ENCODE measurements at places on chromosomes 12 and 14.

DNA sequence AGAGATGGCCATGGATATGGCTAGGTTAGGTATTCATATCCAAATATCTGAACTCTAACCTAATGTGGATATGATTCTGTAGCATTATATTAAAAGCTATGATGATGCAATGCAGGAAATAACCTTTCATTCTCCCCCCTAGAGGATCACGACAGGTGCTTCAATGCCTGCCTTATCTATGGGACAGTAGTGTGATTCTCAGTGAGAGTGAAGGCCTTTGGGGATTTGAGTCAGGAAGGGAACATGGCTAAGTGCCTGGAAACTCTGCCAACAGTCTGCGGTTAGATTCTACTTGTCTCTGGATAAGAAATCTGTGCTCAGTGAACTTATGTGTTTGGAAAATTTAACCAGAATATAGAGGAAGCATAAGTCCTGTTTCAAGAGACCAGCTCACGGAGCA lies 81.8 kb downstream of the SLC38A1 start:
- DNase-seq, result no peak

GRCh38 chr12:77442633-77443032 lies 377.3 kb upstream of the E2F7 start:
- no peak for DNase-seq

- DNase-seq, result no peak
Observed at GRCh38 chr12:42284876-42285275, 41.0 kb downstream of the ZCRB1 start.

DNA sequence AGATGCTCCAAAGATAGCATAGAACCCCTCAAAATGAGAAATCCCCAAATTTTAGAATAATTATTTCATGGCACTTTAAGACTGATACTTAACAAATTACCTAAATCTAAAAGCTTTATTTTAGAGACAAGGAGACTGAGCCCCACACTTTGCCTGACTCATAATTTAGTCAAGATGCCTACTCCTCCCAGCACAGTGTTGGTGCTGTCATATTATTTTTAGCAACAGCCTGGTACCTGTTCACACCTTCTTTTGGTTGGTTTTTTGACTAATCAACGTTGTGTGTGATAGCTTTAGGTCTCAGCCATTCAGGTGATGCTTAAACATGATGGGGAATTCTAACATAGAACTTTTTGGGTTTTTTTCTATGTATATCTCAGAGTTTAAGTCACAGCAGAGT lies 120.2 kb downstream of the SEC23A start:
- DNase-seq, result no peak

DNA sequence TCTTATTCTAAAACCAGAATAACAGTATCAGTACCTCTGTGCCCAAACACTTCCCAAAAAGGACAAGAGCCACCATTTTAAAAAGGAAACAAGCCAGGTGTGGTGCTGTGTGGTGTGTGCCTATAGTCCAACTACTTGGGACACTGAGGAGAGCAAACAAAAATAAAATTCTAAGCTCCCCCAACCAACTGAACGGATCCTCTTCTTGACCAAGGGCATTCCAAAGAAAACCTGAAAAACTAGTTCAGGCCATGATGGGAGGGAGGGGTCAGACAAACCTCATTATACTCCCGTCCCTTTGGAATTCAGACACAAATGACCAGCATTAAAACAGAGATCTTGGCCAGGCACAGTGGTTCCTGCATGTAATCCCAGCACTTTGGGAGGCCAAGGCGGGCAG lies 20.5 kb downstream of the SLC11A2 start:
- DNase-seq, result no peak

DNA sequence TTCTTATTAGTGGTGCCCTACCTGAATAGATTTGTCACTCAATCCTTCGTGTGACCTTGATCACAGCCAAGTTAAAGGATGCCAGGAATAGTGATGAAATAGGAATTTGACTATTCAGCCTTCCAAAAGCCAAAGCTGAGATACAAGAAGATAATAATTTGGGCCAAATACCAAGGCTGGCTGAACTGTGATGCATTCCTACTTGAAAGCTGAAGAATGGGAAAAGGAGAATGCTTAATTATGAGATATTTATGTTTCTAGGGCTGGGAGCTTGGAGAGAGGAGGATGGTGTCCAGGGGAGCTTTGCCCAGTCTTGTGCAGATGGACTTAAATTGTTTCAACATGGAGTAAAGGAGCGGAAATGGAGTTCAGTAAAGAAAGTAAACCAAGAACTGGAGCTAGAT lies 5.2 kb downstream of the RNASE7 start:
- DNase-seq, result no peak

DNA sequence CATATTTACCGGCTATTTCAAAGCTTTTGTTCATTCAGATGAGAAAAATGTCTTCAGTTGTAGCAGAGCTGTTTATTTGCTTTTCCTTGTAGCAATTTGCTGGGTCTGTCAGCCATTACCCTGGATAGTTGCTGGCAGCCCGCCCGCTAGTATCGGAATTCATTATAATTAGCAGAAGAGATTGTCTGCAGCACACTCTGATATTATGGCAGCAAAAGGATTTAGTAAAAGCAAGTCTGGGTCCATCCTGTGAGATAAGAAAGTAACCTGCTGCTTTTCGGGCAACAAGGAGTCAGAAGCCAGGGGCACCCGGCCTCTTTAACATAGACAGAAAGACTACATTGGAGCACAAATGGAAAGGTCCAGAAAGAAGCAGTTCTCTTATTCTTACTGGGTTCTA lies 6.1 kb upstream of the SLC35E3 start:
- DNase-seq, result no peak

GRCh38 chr12:47328831-47329545 lies 249.2 kb upstream of the AMIGO2 start:
- no peak for DNase-seq

DNA sequence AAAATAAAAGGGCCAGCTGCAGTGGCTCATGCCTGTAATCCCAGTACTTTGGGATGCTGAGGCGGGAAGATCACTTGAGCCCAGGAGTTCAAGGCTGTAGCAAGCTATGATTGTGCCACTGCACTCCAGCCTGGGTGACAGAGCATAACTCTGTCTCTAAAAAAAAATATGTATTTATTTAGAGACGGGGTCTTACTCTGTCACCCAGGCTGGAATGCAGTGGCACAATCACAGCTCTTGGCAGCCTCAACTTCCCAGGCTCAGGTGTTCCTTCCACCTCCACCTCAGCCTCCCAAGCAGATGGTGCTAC lies 179.3 kb upstream of the ATF7IP start:
- DNase-seq, result no peak

DNA sequence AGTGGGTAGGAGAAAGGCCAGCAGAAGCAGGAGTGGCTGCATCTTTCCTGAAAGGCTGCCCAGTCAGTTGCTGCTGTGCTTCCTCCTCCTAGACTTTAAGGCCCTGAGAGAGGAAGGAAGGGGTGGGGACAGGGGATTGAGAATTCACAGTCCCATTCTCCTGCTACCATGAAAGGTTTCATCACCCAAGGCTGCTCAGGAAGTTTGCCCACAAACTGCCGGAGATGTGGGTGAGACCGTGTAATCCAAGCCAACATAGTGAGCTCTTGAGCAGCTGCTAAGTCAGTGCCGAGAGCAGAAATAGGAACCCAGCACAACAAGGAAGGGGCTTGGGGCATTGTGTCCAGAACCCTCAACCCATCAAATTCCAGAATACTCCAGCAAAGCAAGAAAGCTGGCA lies at the start of gene CTSG:
Gene CTSG (minus strand): TSS at position 69 of the 400 bp plus-strand sequence. CDS start 27 bp downstream, at position 42.
- DNase-seq, result no peak

GRCh38 chr12:47812797-47813510 lies 6.7 kb downstream of the HDAC7 start:
- DNase-seq, result peak; percentile 85

- DNase-seq, result no peak
Observed at GRCh38 chr14:24506443-24506842, 1.6 kb downstream of the CMA1 start.

DNA sequence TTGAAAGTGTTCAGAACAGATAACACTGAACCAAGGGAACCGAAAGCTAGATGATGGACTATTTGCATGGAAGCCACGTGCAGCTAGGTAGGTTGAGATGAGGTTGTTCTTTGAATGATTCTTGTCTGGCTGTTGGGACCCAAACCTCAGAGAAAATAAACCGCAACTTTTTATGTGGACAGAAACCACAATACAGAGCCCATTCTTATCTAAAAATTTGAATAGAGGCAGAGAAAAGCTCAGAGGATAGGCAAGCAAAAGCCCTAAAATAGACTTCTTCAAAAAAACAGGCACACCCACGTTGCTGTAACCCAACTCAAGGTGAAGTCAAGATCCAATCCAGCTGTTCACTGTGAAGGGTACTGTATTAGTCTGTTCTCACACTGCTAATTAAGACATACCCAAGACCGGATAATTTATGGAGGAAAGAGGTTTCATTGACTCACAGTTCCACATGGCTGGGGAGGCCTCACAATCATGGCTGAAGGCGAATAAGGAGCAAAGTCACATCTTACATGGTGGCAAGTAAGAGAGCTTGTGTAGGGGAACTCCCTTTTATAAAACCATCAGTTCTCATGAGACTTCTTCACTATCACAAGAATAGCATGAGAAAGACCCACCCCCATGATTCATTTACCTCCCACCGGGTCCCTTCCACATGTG lies 353.8 kb downstream of the AACS start:
- no peak for DNase-seq

DNA sequence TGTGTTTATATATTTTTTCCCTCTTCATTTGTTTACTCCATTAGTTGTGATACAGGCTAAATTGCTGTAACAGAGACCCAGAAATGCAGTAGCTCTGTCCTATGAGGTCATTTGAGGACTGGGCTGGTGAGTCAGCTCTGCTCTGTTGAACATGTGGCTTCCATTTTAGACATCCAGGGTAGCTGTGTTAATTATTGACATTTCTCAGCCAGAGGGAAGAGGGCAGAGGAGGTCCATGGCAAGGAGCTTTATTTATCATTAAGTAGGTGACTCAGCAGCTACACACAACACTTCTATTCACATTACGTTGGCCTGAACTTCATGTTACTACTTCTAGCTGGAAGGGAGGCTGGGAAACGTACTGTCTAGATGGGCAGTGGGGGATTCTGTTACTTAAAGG lies 85.4 kb downstream of the PTCSC3 start:
- no peak for DNase-seq

DNA sequence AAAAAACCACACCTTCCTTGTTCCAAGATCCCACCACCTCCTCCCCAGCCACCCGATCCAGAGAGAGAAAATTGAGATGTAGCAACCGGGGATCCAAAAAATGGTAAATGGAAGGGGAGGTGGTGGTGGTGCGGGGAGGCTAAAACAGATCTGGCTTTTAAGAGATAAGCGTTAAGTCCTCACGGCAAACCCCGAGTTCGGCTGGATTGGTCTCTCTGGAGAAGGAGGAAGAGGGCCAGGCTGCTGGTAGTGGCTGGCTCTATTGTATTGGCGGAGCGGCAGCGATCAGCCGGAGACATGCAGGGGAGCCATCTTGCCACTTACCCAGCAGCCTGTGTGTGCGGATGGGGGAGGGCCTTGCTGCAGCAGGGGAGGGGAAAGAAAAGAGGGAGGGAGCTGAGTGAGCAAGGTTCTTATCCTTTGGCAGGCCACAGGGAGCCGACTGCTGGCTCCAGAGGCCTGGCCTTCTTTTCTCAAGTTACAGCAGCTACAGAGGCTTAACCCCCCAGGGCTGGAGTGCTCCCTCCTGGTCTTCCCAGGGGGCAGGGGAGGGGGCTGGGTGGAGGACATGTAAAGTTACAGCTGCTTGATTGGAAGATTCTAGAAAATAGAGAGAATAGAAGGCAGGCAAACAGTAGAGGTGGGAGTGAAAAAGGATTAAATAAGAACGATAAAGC lies 14.1 kb upstream of the CDH24 start:
- peak; percentile 62 for DNase-seq

GRCh38 chr12:96185914-96186313 lies 8.3 kb upstream of the ELK3 start:
- no peak for DNase-seq
